Stimulated activated naive CD8-positive, alpha-beta T cell treated with anti-CD3 and anti-CD28 coated beads, Interleukin-15, Interleukin-2, amounts not matched to agents 100 U/mL and 50 U/mL, for 24 hours (primary cell): ENCODE measurements at places on chromosomes 3 and 15.

DNA sequence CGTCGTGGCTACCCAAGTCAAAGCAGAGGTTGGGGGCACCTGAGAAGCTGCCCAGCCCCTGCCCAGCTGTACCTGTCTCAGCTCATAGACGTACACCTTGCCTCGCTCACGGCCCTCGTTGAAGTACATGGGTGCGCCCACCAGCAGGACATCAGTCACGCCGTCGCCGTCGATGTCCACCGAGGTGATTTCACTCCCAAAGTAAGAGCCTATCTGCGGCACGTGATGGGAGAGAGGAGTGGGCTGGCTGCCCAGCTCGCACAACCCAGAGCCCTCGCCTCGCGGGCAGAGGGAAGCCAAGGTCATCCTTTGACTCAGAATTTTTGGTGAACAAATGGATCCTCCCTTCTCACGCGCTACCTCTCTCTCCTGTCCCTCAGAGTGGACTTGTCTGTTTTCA, 54.7 kb downstream of the FEM1B start:
- no peak for DNase-seq

GRCh38 chr3:164459521-164460151, 618.7 kb downstream of the SI start:
- no peak for DNase-seq

DNA sequence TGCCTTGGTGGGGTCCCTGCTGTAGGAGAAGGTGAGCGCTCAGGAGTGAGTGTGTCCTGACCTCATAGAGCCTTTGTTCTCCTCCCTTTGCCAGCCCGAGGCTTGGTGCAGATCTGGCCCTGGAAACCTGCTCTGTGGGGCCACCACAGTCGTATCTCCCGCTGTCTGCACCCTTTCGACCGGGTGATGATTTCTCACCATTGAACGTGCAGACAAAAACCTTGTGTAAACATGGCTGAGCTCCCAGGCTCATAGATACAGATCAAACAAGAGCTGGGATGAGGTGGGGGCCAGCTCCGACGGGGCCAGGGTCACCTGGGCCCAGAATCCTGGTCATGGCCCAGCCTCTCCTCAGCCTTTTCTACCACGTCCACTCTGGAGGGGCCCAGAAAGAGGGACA, 34.6 kb upstream of the ESYT3 start:
- DNase-seq = no peak

GRCh38 chr15:75065851-75066509, 42.6 kb downstream of the PPCDC start:
- DNase-seq = no peak

DNA sequence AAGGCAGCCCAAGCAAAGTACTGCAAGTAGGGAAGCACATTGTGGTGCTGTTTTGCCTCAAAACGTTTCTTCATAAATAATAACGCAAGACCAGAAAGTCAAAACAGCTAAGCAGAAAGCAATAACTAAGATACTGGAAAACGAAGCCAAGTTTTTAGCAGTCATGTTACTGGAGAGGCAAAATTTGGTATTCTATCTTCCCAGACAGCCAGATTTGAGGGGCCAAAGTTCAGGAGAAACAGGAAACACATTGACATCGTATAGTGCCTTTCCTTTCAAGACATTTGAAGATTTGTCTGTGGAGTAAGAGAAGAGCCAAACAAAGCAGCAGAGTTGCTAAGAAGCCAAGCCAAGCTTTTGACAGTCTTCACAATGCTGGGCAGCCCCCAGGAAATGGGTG, 843.6 kb upstream of the NECTIN3 start:
- no peak for DNase-seq

DNA sequence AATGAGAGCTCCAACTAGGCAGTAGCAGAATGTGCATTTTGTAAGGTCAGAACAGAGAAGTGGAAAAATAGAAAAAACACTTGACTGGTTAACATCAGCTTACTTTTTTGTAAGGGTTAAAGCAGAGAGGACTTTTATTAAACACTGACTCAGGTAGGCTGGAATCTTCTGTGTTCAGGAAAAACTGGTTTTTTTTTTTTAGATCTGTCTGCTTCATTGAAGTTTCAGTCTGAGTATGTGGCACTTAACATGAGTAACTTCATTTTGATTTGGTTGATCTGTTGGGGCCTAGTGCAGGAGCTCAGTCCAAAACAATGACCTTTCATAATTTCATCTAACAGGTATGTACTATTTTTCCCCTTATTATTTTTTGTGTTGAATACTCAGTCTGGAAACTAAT, 141.1 kb downstream of the DOCK3 start:
- DNase-seq = no peak

DNA sequence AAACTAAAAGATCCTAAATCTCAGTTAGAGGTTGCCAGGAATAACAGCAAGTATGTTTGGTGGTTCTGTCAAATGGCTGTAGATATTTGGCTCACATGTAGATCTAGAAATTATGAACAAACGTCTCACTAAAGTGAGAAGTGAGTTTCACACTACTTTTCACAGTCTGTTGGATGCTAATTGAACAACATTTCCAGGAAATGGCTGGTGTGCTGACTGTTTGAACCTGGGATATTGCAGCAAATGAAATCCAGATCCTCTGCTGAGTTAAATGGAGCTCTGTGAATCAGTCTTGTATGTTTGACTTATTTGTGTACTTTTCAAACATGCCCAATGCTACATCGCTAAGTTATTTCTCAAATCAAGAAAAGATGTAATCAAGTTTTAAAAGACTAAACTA, 21.3 kb upstream of the RSL24D1 start:
- DNase-seq = no peak

DNA sequence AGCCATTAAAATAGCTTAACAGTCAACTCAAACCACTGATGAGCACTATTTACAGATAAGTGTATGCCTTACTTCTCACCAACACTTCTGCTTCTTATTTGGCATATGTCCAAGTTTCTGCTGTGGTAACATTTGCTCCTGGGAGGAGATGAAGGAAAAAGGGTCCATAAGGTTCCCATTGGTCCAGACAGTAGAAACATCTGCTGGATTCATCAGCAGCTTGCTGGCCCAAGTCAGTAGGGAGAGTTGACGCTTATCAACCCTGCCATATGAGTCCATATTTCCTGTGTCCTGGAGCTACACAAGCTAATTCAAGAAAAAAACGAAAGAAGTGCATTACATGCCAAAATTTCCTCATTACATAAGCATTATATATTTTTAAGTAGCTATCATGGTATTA, 824.5 kb downstream of the CADM2 start:
- no peak for DNase-seq

DNA sequence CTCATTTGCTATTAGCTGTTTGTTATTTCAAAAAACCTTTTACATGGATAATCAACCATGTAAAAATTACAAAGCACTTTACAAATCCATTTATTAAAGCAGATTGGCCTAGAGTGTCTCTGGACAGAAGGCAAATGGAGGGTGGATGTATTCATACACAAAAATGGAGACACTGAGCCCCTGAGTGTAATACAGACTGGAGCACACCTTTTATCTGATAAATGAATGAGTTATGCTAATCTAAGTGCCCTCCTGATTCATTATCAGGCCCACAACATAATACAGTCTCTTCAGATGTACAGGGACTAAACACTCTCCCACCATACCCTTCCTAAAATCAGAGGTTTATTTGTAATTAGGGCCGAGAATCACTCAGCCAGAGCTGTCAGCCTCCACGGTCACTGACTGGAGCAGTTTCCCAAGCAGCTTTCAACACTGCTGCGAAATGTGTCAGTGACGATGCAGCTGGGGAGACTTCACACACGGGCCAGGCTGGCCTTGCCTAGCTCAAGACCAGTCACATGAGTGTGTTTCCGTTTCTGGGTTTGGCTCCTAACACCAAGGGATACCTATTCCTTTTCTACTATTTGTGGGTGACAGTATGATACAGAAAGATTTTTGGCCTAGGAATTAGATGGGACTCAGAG, 271.8 kb downstream of the ZIC1 start:
- DNase-seq = no peak

- DNase-seq = no peak
Measured at GRCh38 chr3:53594276-53594675, 99.9 kb downstream of the CACNA1D start.

DNA sequence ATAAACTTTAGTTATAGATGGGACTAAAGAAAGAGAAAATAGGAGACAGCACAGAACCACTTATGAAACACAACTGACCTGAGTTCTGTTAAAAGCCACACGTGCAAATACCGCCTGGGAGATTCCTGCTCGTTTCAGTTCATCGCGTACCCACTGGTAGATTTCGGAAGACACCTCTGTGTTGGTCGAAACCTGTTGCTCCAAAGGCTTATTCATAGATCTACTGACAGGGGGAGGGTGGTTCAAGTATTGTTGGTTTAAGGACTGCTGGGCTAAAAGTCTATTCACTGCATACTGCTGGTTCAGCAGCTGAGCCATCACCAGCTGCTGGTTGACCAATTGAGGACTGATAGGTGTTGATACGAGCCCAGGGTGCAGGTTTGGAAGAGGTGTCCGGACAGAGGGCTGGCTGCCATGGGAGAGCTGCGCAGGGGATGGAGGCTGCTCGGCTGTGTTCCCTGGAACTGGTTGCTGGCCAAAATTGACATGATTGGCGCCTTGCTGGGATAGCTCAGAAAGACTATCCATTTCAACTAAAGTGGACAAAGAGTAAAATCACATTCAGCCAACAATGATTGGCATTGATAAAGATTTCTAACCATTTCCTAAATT, 30.6 kb downstream of the SATB1 start:
- DNase-seq = no peak

DNA sequence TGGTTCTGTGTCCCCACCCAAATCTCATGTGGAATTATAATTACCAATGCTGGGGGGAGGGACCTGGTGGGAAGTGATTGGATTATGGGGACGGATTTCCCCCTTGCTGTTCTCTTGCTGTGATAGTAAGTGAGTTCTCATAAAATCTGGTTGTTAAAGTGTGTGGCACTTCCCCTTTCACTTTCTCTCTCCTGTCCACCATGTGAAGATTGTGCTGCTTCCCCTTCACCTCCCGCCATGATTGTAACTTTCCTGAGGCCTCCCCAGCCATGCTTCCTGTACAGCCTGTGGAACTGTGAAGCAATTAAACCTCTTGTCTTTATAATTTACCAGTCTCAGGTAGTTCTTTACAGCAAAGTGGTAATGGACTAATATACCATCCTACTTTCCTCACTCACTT, 289.6 kb downstream of the EFHB start:
- DNase-seq = no peak

- no peak for DNase-seq
Measured at GRCh38 chr3:26484140-26484539, 138.4 kb upstream of the LRRC3B start.

DNA sequence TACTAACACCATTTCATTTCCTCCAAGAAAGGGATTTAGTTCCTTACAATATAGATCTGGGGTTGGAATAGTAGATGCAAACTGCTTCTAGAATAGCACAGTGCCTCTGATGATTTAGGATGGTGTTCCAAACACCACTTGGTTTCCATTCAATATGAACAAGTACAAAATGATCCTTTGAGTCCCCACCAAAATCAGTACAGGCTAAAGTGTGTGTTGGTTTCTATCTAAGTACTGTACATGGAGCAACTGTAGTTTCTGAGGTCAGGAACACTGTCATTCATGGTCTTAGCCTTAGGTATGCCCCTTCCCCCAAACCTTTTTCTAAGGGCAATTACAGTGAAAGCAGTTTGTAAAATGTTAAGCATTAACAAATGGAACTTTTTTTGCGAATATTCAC, 162.3 kb downstream of the TNIK start:
- no peak for DNase-seq

GRCh38 chr3:159763602-159764489, 224.8 kb upstream of the IL12A start:
- DNase-seq = peak; percentile 66

DNA sequence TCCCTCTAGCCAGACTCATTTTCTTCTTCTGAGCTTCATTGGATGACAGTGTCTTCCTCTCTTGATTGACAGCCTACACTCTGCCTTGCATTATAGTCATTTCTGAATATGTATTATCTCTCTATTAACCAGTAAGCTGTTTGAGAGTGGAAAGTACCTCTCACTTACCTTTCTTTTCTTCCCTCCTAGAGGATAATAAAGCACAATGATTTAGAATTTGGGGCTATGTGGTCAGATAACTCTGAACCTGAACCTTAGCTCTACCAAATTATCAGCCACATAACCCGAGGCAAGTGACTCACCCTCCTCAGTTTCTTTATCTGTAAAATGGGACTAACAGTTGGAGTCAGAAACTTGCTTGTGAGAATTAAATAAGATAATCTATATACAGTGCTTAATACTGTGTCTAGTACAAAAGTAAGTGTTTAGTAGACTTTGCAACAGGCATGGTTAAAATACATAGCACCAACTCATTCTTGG, 331.8 kb upstream of the TBL1XR1 start:
- no peak for DNase-seq

DNA sequence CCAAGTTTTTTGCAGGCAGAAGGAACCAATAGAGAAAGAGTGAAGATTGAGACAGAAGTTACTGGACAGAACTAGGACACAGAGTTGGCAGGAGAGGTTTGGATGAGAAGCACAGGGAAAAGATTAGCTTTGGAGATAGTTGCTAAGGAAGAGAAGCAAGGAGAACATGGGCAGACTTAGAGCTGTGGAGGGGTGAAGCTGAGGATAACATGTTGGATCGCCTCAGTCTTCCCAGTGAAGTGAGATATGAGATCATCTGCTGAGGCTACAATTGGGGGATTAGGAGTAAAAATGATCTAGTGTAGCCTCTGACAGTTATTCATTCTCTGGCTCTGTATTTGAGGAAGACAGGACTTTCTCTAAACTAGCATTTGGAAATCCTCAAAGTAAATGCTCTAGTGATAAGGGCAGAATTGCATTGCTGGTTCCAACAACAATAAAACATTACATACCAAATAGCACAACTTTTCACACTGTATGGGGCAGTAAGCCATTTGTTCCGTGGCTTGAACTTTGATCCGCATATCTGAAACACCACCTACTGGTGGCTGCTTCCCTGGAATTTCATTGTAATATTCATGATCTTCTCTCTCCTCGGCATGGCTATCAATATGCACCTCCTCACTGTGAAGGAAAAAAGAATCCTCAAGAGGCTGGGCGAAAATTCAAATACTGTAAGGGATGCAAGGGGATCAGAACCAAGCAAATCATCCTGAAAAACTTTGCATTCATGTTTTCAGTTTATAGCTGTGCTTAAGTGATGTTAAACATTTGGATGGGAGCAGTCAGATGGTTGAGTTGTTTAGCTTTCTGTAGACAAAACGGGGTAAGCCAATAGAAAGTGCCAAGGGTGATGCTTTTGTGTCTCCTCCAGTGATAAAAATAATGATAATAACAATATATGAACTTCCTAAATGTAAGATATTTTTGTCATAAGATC, 22.2 kb upstream of the EID1 start:
- no peak for DNase-seq
